K562 (cell line): ENCODE measurements at places on chromosomes 13 and 19. TPM values are rescaled to one million over a fixed set of nuclear protein-coding genes. Genes with fewer than 3 reads are reported as not detected.

Gene ZNF534
- polyA plus RNA-seq, result 0.20 TPM in 1 of 2 replicates, not detected in the other

Gene SLC17A7
- 5.5 and 5.7 TPM in 2 replicates for polyA plus RNA-seq

Gene LILRA1
- not detected in 2 replicates for polyA plus RNA-seq

Gene PBX4
- polyA plus RNA-seq, result 3.8 and 5.9 TPM in 2 replicates

Gene ZNF728
- polyA plus RNA-seq, result 0.38 and 0.46 TPM in 2 replicates

DNA sequence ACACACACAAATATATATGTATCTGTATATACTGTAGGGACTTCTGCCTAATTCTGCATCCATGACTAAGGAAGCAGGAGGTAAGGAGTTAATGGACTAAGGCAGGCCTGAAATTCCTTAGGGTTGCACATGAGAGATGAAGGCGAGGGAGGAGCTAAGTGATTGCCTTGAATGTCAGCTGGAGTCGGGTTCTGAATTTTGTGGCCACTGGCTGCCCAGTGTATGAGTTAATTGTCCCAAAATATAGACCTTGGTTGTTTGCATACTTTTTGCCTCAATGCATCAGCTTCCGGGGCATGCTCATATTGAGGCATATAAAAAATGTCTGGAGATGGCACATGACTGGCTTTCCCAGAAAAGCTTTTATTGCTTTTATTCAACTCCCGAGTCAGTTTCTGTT is 245.5 kb downstream of the TDRD3 start:
- no peak for DNase-seq

GRCh38 chr19:16608290-16608739 is 19.7 kb downstream of the MED26 start:
- DNase-seq, result no peak

DNA sequence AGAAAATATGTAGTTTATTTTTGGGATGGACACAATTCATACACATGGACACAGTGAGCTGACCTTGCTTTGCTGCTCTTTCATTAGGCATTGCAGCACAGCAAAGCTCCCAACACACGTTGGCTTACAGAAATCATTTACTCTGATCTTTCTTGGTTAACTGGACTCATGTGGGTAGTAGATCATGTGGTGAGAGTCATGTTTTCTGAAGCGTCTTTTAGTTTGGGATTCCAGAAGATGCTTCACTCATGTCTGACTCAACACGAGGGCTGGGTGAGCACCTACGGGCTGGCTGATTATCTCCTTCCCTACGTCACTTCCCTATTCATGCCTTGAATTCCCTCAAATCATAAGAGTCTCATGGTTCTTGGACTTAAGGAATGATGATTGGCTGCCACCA is 12.1 kb upstream of the LGALS16 start:
- DNase-seq, result no peak

GRCh38 chr13:61415749-61416148 is at the start of gene PCDH20:
TSS of gene PCDH20 (minus strand) at chr13:61415849. CDS start at chr13:61415158, 691 bp downstream.
- no peak for DNase-seq

- no peak for DNase-seq
Measured at GRCh38 chr13:40440990-40441820, 225.2 kb downstream of the FOXO1 start.

DNA sequence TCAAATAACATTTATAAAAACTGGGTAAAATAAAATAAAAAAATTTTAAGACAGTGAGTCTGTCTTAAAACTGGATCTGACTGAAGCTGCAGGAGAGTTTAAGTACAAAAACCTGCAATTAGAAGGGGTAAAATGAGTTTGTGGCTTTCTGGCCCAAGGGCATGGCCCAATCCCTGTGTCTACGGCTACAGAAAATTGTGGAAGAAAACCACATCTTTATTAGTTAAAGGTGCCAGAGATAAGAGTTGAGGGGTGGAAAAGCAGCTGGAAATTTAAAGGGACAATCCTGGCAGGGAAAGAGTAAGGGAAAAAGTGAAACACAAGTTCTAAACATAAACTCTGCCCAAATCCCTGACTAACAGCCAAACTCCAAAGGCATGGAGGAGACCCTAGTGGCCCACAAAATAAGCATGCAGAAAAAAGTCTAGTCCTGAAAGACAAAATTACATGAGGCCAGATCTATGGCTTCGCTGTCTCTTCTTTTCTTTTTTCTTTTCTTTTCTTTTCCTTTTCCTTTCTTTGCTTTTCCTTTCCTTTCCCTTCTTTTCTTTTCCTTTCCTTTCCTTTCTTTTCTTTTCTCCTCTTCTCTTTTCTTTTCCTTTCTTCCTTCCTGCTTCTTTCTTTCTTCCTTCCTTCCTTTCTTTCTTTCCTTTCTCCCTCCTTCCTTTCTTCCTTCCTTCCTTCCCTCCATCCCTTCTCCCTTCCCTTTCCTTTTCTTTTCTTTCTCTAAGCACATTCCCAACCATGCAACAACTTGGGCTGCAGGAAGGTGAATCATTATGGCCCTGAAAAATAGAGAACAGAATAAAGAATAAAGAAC is 23.5 kb upstream of the DLEU7 start:
- DNase-seq, result no peak

DNA sequence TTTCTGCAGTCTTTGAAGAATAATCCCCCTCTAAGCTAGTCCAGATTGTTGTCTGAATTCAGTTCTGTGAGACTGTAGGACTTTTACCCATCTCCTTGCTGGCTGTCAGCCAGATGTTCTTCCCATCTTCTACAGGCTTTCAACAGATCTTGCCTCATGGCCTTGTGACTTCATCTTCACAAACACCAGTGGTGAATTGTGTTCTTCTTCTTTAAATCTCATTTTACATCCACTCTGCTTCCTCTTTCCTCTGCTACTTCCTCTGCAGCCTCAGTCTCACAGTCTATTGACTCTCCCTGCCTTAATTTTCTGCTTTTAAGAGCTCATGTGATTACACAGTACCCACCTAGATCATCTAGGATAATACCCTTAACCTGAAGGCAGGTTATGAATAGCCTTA is 859.0 kb upstream of the SLITRK1 start:
- DNase-seq, result no peak

DNA sequence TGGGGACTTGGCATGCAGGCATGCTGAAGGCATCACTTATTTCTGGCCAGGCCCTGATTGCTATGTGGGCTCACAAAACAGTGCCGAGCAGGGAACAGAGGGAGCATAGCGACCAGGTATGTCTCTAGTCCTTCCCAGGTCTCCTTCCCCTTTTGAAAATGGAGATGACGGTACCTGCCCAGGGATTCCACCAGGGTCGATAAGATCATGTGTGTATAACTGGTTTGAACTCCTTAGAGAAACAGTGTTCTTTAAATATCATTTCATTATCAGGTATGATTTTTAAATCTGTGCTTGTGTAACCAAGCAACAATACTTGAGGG is 280.6 kb downstream of the FOXO1 start:
- DNase-seq, result no peak

DNA sequence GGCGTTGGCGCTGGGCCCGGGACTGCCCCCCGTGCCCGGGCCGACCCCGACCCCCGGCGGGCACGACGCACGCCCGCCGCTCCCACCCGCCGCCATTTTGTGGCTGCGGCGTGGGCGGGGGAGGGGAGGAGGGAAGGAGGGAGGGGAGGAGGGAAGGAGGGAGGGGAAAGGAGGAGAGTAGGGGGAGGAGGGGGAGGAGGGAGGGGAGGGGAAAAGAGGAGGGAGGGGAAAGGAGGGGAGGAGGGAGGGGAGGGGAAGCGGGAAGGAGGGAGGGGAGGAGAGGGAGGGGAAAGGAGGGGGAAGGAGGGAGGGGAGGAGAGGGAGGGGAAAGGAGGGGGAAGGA is at the start of gene BTBD2:
BTBD2 (minus strand) TSS at position 107 of the 343 bp plus-strand sequence; CDS start at position 96, 11 bp downstream.
- peak; percentile 80 for DNase-seq

GRCh38 chr13:111034811-111035210 is 80.3 kb upstream of the ARHGEF7 start:
- no peak for DNase-seq

- DNase-seq, result no peak
Measured at GRCh38 chr19:17070912-17071311, 4.3 kb downstream of the HAUS8 start.

GRCh38 chr13:66659701-66660467 is 570.3 kb downstream of the PCDH9 start:
- DNase-seq, result no peak

DNA sequence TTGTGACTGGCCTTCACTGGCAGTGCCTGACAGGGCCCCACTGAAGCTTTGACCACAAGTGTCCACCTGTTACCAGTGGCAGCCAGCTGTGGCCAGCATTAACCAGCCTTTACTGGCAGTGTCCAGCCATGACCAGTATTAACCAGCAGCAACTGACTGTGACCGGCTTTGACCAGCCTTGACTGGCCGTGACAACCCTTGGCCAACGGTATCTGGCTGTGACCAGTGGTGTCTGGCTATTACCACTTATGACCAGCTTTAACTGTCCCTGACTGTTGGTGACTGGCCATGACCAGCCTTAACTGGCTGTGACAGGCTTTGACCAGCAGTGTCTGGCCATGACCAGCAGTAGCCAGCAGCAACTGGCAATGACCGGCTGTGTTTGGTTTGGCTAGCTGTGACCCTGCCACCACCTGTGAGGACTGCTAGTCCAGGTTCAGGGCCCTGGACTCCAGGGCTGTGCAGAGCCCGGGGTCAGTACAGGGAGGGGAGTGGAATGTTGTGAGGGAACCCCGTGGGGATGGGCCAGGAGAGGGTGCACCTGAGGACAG is 32.2 kb downstream of the CKM start:
- no peak for DNase-seq

- no peak for DNase-seq
Measured at GRCh38 chr13:72561791-72562190, 165.6 kb downstream of the MZT1 start.

DNA sequence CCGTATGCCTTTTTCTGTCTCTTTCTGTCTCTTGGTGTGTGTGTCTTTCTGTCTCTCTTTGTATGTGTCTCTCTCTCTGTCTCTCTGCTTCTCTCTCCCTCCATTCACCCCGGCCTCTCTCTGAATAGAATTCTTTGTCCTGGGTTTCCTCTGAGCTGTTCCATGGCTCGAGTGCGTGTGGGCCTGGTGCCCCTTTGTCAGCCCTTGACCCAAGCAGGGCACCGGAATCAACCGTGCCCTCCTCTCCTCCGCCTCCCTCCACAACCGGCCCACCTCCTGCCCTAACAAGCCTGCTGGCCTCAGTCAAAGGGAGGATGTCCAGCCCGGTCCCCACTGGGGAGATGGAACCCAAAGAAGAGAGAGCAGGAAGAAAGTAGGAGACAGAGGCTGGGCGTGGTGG is 3.2 kb downstream of the AXL start:
- no peak for DNase-seq

GRCh38 chr13:76687467-76687866 is 198.7 kb downstream of the KCTD12 start:
- DNase-seq, result no peak

DNA sequence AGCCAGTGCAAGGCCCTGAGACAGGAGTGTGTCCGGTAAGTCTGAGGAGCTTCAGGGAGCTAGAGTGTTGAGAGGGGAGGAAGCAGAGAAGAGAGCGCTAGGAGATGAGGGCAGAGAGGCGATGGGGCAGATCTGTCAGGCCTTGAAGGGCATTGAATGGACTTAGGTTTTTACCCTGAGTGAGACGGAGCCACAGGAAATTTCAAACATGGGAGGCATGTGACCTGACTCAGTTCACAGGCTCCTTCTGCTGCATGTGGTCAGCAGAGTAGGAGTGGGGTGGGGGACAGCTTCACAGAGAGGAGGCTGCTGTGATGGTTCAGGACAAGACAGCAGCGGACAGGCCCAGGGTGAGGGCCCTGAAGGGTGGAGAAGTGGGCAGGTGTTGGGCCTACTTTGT is 2.5 kb upstream of the FAM98C start:
- DNase-seq, result no peak

- DNase-seq, result no peak
Measured at GRCh38 chr13:100875392-100876043, 200.9 kb upstream of the TMTC4 start.

DNA sequence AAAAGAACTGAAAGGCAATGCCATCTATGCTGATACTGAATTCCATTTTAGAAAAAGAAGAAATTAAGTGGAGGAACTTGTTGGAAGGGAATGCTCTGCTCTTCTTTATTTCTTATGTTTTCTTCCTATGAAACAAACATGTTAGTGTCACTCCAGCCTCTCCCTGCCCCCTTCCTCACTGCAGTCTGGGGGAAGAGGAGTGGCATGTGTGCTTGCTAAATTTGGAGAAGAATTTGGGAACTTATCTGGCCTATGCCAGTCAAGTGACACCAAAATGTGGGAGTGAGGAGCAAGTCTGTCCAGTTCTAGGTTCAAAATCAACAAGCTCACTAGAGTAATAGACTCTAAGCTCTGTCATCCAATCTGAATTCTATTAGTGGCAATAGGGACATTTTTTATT is 214.6 kb downstream of the RBM26 start:
- DNase-seq, result no peak

GRCh38 chr13:32113532-32113931 is 82.0 kb downstream of the FRY start:
- no peak for DNase-seq

DNA sequence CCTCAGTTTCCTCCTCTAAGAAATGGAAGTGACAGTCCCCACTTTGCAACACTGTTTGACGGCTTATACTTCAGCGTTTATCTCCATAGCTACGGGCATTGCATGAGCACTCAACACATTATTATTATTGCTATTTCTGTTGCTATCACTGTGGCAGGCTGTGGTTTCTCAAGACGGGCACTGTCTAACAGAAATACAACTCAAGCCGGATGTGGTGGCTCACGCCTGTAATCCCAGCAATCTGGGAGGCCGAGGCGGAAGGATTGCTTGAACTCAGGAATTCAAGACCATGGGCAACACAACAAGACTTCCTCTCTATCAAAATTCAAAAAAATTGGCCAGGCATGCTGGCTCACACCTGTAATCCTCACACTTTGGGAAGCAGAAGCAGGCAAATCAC is 4.9 kb upstream of the ZSWIM4 start:
- DNase-seq, result no peak

DNA sequence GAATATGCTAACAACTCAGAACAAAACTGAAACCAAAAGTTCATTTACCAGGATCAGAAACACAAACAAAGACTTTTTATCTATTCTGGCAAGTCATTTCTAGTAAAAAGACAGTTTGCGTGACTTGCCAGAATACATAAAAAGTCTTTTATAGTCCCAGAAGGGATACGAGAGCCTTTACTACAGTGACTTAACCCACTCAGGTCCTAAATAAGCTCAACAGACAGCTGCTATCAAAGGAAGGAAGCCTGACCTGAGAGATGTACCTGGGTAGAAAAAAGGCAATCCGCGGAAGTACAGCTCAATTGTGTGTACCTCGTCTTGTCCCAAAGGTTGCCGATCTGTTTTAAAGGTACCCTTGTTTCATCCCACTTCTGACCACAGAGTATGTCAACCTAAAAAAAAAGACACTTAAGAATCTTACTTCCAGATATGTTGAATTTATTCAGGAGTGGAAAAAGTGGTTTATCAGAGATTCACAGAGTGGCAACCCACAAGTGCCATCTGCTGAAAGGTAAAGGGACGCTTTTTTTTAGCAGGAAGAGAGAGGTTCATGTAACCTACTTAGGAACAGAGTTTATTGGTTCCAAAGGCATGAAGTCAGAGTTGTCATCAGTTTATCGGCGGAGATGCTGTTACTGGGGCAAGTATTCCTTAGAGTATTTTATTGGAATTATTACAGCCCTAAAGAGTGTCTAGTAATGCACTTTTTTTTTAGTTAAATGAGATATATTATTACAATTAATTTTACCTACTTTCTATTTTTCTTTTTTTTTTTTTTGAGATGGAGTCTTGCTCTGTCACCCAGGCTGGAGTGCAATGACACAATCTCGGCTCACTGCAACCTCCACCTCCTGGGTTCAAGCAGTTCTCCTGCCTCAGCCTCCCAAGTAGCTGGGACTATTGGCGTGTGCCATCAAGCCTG is 69.7 kb upstream of the C1QTNF9B start:
- DNase-seq, result no peak
